ENCODE measurements at places on chromosomes 7 and 10.

- DNase-seq: no peak
These were observed 3.1 kb upstream of the MRC1 start for GRCh38 chr10:17805921-17806577.

DNA sequence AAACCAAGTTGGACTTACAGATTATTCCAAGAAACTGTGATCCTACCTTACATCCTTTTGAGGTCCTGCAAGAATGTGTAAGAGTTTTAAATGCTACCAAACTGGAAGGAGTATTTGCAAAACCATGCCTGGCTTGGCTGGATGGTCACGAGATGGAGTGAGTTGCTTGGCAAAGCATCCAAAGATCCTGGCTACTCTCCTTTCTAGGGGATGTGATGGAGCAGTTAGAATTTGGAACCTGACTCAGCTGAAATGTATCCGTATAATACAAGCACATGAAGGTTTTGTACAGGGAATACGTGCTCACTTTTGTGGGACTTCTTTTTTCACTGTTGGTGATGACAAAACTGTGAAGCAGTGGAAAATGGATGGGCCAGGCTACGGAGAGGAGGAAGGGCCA, 13.3 kb upstream of the SYPL1 start:
- no peak for DNase-seq

DNA sequence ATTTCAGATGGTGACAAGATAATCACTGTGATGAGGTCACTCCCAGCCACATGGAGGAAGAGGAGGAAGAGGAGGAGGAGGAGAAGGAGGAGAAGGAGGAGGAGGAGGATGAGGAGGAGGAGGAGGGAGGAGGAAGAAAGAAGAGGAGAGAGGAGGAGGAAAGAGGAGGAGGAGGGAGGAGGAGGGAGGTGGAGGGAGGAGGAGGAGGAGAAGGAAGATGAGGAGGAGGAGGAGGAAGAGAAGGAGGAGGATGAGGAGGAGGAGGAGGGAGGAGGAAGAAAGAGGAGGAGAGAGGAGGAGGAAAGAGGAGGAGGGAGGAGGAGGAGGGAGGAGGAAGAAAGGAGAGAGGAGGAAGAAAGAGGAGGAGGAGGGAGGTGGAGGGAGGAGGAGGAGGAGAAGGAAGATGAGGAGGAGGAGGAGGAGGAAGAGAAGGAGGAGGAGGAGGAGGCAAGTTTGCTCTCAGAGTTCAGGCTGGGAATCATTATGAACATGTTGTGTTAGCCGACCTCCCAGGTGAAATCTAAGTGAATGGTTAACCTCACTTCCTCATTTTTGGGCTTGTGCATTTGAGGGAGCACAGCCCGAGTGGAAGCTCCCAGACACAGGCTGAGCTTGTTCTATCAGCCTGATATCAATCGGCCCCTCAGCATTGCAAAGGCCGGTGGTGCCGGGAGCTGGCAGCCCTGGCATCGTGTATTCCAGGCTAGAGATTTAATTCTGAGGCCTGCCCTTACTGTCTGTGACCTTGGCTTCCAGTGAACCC, 236.2 kb upstream of the PITRM1 start:
- no peak for DNase-seq

DNA sequence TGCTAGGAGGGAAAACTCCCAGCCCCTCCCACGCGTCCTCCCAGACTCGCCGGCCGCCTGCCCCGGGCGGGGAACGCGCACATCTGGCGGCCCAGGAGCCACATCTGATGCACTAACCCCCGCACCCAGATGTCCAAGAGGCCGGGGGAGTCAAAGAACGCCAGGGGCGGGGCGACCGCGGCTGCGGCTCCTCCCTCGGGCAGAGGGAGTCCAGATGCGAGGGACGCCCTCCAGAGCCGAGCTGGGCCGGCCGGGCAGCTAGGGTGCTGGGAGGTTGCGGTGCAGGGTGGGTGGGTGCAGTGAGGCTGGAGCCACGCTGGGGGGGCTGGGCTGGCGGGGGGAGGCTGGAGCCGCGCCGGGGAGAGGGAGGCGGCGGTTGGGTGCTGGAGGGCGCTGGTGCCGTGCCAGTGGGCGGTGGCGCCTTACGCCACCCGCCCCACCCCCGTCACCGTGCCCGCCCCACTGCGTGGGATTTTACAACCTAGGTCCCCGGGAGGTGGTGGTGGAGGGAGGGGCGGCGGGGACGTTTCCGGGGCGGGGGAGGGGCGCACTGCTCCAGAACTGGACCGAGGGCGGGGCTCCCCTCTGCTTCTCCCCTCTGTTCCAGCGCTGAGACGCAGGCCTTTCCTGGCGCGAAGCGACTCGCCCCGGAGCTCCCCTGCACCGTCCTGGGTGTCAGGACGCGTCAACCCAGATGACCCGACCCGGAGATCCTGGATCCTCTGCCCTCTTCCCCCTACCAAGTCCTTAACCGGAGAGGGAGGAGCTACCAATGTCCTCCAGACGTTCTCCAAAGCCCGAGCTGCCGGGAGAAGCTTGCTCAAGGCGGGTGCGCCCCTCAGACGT, 109.1 kb downstream of the REEP3 start:
- DNase-seq: peak; percentile 96

GRCh38 chr10:61971003-61971325, 69.5 kb downstream of the ARID5B start:
- DNase-seq: peak; percentile 29

- no peak for DNase-seq
These were observed 1.9 kb downstream of the TBXAS1 start for GRCh38 chr7:139830782-139831501.

DNA sequence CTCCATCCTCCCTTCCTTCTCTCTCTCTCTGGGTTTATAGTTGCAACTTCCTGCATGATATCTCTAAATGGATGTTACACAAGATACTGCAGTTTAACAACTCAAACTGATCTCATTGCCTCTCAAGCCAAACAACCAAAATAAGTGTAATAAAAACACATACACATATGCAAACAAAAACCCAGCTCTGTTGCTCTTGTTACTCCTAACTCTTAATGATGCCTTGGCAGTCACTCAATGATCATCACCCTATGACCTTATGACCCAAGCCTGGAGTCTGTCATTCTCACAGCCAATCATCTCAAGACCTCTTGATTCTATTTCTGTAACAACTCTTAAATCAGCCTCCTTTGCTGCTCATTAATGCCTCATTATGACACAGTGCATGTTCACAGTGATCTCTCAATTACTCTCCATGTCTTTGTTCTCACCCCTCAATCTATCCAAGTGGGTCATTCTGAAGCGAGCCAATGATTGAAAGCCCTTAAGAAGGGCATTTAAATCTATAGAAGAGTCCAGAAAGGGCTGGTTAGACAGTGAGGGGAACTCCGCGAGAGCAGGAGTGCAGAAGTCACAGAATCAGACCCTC, 210.9 kb downstream of the INHBA start:
- DNase-seq: peak; percentile 72

DNA sequence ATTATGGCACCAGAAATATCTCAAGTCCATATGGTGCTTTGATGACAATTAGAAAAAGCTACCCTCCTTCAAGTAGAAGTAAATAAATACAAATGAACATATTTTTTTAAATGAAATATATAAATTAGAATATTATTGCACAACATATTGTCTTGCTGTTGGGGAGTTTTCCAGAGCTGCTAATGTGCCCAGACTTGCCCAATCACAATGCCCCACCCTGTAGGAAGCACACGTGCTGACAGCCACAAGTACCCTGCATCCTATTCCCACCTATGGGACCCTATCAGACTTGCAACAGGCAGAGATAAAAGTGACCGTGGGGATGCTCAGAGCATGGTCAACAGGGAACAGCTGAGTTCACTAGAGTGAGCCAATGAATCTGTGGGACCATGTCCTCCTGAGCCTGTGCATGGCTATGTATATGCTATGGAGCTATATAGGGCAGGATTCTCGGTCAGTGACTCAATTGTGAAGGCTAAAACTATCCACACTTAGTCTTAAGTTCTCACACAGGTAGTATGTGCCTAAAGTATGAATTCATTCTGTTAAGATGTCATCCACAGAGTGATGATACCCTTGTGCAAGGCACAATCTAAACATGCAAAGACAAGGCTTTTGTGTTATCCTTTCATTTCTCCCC, 336.0 kb downstream of the HGF start:
- no peak for DNase-seq

GRCh38 chr7:74284781-74285259, 4.4 kb upstream of the CLIP2 start:
- DNase-seq: peak; percentile 42

GRCh38 chr7:100895956-100896731, 456 bp upstream of the ACHE start:
- no peak for DNase-seq

GRCh38 chr10:5497948-5498730, 1.2 kb downstream of the CALML5 start:
- no peak for DNase-seq

DNA sequence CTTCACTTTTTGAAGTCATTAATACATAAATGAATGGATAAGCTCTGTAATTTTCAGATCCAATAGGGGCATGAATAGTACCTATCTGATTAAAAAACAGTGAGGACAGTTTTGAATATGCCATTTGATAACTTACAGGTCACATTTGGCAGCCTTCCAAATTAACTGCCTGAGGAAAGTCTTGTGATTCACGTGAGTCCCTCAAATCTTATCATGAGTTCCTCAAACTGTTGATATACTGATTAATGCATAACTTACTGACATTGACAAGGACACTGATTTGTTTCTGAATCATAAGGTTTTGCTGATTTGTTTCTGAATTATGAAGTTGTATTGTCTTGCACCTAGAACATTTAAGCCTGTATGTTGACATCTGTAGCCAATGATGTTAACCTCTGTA, 55.1 kb downstream of the ANKMY2 start:
- DNase-seq: no peak

GRCh38 chr7:133556553-133556952, 303.7 kb downstream of the EXOC4 start:
- no peak for DNase-seq

GRCh38 chr7:3482147-3482921, 181.3 kb downstream of the SDK1 start:
- DNase-seq: peak; percentile 71

DNA sequence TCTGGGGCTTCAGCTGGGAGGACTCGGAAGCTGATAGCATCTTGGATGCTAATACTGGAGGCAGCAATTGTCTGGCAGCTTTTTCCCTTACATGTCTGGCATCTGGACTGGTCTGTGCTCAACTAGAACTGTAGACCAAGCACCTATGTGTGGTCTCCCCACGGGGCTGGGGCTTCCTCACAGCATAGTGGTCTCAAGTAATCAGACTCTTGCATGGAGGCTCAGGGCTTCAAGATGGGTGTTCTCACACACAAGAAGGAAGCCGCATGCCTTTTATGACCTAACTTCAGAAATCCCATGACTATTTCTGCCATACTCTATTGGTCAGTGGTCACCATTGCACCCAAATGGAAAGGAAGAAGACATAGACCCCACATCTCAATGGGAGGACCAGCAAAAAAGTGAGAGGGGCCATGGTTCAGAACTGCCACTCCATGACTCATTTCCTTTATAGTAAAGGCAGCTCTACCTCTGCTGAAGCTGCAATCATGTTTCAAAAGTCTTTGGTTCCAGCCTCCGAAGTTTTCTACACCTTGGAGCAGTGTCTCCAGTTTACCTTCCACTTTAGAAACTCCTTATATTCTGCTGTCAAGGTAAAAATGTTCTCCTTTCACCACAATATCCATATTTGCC, 14.7 kb downstream of the AOC1 start:
- DNase-seq: no peak

DNA sequence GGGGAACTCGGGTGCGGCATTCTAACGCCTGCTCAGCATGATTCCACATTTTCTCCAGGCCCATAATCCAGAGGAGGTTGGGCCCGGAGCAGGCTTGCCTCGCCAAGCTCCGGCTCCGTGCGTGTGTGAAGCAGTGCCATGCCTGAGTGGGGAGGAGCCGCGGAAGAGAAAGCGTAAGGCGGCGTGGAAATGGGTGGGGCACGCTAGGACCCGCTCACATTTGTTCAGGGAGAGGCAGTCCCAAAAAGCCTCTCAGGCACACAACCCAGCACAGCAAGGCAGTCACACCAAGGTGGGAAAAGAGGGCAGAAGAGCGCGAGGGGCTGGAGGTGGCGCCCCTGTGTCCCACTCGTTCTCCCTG, 695 bp upstream of the VDAC2 start:
- DNase-seq: peak; percentile 81

DNA sequence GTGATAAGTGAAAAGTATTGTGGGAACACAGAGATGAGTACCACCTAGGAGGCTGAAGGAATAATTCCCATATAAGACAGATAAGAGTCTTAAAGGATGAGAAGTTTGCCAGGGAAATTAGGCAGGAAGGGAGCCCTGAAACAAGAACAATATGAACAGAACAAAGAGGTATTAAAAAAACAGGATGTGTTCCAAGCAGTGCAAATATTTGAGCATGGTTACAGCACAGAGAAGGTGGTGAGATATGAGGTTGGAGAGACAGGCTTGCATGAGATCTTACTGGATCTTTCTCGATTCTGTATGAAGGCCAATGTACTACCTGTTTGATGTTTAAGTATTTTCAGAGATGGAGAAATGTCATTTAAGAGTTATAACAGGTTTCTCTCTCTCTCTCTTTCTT, 20.3 kb downstream of the TAC1 start:
- DNase-seq: no peak

Measured in mesenchymal stem cell (in vitro differentiated cells and primary cell).